Kidney epithelial cell (primary cell): ENCODE measurements at places on chromosomes 12 and 14. TPM values are rescaled to one million over a fixed set of nuclear protein-coding genes. Genes with fewer than 3 reads are reported as not detected.

DNA sequence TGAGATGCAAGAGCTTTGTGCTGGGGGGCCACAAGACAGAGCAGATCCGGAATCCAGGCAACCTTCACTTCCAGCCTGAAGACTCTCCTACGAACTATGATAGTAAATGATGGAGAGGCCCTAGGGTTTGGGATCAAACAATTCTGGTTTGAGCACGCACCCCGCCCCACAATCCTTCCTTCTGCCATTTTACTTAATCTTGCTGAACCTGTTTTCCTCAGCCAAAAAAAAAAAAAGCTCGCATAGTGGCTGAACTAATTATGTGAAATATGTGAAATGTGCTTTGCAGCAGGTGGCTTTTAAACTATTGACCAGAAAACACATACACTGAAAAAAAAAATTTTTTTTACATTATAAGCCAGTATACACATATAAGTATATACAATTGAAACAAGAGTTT, 667 bp upstream of the ITFG2 start:
- DNase-seq: no peak

DNA sequence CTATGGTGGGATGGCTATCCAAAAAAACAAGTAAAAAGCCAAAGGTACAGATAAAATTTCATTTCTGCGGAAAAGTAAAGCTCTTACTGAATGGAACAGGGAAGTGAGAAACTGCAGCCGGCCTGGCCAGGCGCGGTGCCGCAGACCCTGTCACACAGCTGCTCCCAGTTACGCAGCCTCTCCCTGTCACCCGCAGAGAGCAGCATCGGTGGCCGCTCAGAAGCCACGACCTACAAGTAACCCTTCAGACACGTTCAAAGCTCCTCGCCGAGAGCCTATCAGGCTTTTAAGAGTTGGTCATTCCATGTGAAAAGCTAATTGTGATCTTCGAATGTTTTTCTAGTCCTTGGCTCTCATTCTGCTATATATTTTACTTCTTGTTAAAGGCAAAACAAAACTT, 11.0 kb upstream of the ANKLE2 start:
- DNase-seq: no peak

GRCh38 chr12:124481257-124481750, 86.1 kb downstream of the NCOR2 start:
- no peak for DNase-seq

Gene AGAP2
- total RNA-seq: under 0.01 TPM in 1 of 2 replicates, not detected in the other
